Natural killer cell (primary cell): ENCODE measurements at places on chromosomes 12 and 14. TPM values are rescaled to one million over a fixed set of nuclear protein-coding genes. Genes with fewer than 3 reads are reported as not detected.

DNA sequence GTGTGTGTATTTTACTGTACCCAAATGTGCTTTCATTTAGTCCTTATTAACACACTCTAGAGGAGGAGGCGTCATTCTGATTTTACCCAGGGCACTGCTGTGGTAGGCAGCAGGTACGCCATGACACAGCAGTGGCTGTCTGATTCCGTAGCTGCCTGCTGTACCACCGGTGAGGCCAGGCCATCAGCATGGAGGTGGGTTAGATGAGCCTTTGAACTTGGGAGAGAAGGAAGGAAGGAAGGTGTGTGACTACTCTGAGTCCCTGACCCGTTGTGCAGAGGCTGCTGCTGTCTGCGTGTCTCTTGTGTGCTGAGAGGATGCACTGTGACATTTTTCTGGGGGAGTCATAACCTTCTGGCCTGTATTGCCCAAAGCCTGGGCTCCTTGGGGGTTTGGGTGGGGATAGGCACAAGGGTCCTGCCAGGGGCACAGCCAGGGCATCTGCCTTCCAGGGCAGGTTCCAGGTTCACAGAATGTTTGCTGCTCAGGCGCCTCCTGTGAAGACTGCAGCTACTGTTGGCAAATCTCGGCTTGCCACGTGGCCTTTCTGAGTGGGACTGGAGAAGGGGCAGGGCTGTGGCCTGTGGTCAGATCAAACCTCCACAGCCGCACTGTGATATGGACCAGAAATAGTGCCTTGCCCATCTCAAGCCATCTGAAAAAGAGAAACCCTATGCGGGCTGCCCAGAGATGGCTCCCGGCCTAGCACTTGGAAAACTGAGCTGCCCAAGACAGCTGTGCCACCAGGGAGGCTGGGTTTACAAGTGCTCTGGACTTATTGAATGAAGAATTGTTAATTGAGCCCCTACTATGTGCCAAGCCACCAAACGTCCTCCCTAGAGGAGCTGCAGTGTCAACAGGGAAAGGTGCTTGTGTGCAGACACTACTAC is 47.1 kb downstream of the MLXIP start:
- DNase-seq, result no peak
- no peak overlapping the region for H3K27ac ChIP-seq
- H3K36me3 ChIP-seq, result peaks cover 37% of the 10 kb centered on the region
- H3K4me3 ChIP-seq, result no peak overlapping the region

GRCh38 chr12:93348575-93349435 is 28.9 kb upstream of the NUDT4 start:
- DNase-seq, result no peak
- no peaks in the 10 kb centered on the region for H3K27me3 ChIP-seq

GRCh38 chr12:7302266-7302986 is 1.4 kb upstream of the ACSM4 start:
- no peak overlapping the region for H3K4me3 ChIP-seq
- no peak overlapping the region for H3K27ac ChIP-seq
- no peaks in the 10 kb centered on the region for H3K36me3 ChIP-seq
- H3K4me1 ChIP-seq, result no peaks in the 10 kb centered on the region
- DNase-seq, result no peak
- H3K27me3 ChIP-seq, result no peaks in the 10 kb centered on the region

DNA sequence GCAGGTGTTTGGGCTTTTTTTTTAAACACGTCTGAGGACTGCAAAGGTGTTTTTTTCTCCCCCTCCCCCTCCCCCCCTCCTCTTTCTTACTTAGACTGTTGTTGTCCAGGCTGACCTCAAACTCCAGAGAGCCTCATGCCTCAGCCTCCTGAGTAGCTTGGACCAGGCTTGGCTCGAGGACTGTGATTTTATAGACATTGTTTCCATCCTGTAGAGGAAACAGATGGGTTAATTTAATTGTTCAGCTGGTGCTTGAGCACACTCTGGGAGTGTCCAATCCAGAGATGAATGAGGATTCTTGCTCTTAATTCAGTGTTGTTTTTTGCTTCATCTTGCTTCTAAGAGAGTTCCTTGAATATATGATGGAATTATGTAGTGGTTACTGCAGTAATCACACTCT is 42.1 kb downstream of the RASSF3 start:
- H3K27me3 ChIP-seq, result no peaks in the 10 kb centered on the region
- DNase-seq, result peak; percentile 6
- H3K4me3 ChIP-seq, result no peak overlapping the region
- peaks cover 11% of the 10 kb centered on the region for H3K36me3 ChIP-seq

DNA sequence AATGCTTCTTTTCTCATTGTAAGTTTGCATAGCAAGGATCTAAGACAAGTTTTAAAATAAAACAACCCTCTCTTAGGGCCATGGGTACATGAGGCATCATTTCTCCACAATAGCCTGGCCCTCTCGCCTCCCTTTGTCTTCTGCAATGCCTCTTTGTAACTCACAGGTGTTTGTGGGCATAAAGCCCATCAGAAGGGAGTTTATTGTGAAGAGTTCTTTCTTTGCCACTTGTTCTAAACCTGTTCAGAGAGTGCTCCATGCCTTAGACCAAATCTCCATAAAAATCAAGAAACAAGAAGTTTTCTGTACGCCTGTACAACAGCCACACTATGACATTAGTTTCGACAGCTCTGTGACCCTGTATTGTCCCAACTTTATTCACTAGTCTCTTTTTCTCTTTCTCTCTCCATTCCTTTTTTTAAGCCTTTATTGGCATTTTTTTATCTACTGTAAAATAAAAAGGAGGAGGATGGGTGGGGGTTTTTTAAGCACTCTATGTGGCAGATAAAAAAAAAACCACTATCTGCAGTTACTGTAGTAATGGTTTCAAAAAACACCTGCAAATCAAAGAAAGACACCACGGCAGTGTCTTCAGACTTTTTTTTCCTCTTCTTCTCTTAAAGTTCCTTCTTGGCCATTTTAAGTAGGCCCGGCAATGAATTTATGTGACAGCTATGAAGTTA is 1.6 kb downstream of the C12orf42 start:
- H3K4me3 ChIP-seq, result no peak overlapping the region
- H3K36me3 ChIP-seq, result no peaks in the 10 kb centered on the region
- no peak overlapping the region for H3K27ac ChIP-seq
- peaks cover 13% of the 10 kb centered on the region for H3K4me1 ChIP-seq
- H3K27me3 ChIP-seq, result peaks cover 20% of the 10 kb centered on the region

- peaks cover 14% of the 10 kb centered on the region for H3K36me3 ChIP-seq
- no peaks in the 10 kb centered on the region for H3K4me1 ChIP-seq
- no peak overlapping the region for H3K27ac ChIP-seq
- DNase-seq, result no peak
- no peak overlapping the region for H3K4me3 ChIP-seq
These were observed 21.6 kb downstream of the PYM1 start for GRCh38 chr12:55906056-55906455.

GRCh38 chr14:98984027-98984718 is 287.8 kb downstream of the BCL11B start:
- H3K27me3 ChIP-seq, result no peaks in the 10 kb centered on the region
- peaks cover 14% of the 10 kb centered on the region for H3K4me1 ChIP-seq
- no peak overlapping the region for H3K4me3 ChIP-seq
- DNase-seq, result no peak
- H3K36me3 ChIP-seq, result no peaks in the 10 kb centered on the region

DNA sequence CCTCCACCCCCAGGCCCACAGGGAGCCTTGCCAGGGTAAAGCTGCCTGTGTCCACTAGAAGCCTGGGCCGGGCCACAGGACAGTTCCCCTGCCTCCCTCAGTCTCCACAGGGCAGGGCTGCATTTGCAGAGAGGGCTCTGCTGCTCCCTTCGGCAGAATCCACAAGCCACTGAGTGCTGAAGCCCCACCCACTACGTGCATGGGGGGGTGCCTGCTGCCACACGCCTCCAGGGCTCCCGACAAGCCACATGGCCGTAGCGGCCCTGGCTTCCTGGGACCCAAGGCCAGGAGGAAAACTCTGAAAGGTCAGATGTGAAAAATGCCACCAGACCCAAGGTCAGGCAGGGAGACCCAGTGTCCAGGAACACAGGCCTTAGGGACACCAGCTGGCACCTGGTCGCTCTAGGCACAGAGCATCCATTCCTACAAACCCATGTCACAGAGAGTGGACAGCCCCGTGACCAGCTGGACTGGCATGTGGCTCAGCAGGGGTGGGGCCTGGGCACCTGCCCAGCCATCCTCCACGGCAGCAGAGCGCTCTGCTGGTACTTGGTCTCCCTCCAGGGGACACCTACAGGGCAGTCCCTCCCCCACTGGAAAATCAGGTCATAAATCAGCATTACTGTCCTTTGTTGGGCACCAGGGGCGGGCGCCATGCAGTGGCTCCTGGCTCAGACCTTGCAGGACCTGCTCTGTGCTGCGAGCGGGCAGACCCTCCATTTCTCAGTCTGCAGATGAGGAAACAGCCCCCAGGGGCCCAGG is 42.9 kb downstream of the CCDC85C start:
- no peaks in the 10 kb centered on the region for H3K27me3 ChIP-seq
- no peaks in the 10 kb centered on the region for H3K36me3 ChIP-seq
- no peak overlapping the region for H3K27ac ChIP-seq
- H3K4me1 ChIP-seq, result no peaks in the 10 kb centered on the region
- no peak overlapping the region for H3K4me3 ChIP-seq
- no peak for DNase-seq

GRCh38 chr12:48907245-48907644 is 18.0 kb downstream of the FKBP11 start:
- no peaks in the 10 kb centered on the region for H3K36me3 ChIP-seq
- H3K27ac ChIP-seq, result no peak overlapping the region
- no peak overlapping the region for H3K4me3 ChIP-seq
- peaks cover 14% of the 10 kb centered on the region for H3K4me1 ChIP-seq

DNA sequence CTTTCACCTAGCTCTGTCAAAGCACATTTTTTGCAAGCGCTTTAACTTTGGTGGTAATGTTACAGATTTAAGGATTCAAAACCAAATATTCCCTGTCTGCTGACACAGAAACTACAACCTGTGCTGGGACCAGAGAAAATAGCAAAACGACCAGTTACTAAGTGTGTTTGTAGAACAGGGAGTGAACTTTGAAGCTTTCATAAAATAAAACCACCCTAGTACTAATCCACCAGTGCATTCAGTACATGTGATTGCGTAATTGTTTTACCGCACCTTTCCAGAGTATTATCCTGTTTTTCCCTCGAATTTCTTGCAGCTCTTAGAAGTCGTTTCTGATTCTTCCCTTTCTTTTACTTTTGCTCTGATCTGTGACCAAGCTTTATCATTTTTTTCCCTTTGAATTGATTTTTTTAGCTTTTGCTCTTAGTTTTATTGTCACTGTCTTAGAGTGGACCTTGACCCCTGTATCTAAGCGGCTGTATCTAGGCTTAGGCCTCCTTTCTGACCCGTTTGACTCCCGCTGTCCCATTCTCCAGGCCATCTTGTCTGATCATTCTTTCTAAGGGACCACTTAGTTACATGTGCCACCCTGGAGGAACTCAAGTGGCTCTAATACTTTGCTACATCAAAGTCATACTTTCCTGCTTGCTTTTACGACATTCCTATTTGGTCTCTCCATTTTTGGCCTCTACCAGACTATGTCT is 429.4 kb downstream of the PCNX1 start:
- no peak for DNase-seq
- H3K27ac ChIP-seq, result no peak overlapping the region
- no peak overlapping the region for H3K4me3 ChIP-seq
- H3K27me3 ChIP-seq, result no peaks in the 10 kb centered on the region

GRCh38 chr14:55881577-55882241 is 236.5 kb upstream of the PELI2 start:
- no peak overlapping the region for H3K4me3 ChIP-seq
- DNase-seq, result no peak
- no peaks in the 10 kb centered on the region for H3K4me1 ChIP-seq
- no peaks in the 10 kb centered on the region for H3K27me3 ChIP-seq
- no peak overlapping the region for H3K27ac ChIP-seq
- H3K36me3 ChIP-seq, result no peaks in the 10 kb centered on the region

CPNE6 gene
- not detected for total RNA-seq

FBLN5 gene
- 0.56 TPM for total RNA-seq

BEST3 gene
- not detected for total RNA-seq

ASB2 gene
- total RNA-seq, result 3.7 TPM

LRCOL1 gene
- not detected for total RNA-seq

CLEC4A gene
- 6.9 TPM for total RNA-seq
